ENCODE measurements at places on chromosomes 12 and 14.

DNA sequence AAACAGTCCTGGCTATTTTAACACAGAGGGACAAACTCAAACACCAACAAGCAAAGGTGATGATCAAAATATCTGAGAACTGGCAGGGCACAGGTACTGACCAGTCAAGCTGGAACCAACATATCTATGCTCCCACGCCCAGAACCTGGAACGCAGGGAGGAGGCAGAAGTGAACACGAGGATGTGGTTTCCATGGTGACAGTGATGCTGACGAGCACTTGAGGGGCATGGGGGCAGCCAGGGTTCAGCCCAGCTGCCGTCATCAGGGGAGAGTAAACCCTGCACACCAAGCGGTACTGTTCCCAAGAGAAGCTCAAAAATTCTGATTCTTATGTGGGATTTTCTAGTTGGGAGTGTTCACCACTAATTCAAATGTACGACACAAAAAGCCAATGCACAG, 113.6 kb upstream of the SFSWAP start:
- no peak for DNase-seq

- no peak for DNase-seq
Observed at GRCh38 chr12:115632308-115632707, 645.2 kb downstream of the MED13L start.

GRCh38 chr14:58060077-58060476, 91.9 kb downstream of the ARMH4 start:
- DNase-seq: no peak

GRCh38 chr14:83856334-83856733, 1673.6 kb upstream of the FLRT2 start:
- DNase-seq: no peak

GRCh38 chr12:3098436-3098835, 21.3 kb downstream of the TSPAN9 start:
- DNase-seq: no peak

DNA sequence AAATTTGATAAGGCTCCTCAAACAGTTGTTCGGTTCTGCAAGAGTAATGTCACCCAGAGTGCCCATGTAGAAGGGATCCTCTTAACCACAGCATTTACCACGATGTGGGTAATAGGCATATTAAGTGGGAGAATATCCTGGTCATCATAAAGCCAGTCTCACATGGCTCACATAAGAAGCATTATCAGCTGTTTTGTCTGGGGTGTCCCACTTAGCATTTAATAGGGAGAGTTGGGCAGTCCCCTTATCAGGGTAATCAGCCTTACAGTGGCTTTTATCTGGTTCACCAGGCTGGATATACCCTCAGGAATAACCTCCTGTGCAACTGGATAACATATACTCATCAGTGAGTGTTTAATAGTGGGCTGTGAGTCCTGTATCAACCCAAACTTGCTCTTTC, 12.9 kb upstream of the TMEM263 start:
- DNase-seq: no peak

DNA sequence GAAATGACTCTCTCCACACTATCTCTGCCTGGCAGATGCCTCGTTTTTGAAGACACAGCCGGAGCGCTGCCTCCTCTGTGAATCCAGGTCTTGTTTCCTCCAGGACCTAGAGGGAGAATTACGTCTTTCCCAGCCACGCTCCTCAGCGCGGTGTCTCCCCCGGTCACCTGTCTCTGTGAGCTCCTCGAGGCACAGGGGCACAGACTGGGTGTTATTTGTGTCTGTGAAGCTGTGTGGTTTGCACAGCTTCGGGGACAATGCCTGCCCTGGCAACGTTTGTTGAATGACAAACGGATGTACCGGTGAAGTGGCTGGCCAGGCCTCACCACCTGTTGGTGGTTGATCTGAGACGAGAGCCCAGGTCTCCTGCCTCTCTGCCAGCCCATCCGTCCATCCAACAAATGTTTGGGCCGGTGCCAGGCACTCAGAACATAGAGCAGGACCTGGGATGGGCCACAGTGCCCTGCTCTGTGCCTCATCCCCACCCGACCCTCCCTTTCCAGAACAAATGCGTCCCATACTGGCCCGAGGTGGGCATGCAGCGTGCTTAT, 6.1 kb downstream of the PTPN6 start:
- no peak for DNase-seq

GRCh38 chr14:102071283-102071998, 15.4 kb downstream of the HSP90AA1 start:
- peak; percentile 58 for DNase-seq

GRCh38 chr14:99134516-99135046, 137.4 kb downstream of the BCL11B start:
- no peak for DNase-seq

- peak; percentile 62 for DNase-seq
Observed at GRCh38 chr12:127293507-127294310, 973.3 kb upstream of the TMEM132C start.

DNA sequence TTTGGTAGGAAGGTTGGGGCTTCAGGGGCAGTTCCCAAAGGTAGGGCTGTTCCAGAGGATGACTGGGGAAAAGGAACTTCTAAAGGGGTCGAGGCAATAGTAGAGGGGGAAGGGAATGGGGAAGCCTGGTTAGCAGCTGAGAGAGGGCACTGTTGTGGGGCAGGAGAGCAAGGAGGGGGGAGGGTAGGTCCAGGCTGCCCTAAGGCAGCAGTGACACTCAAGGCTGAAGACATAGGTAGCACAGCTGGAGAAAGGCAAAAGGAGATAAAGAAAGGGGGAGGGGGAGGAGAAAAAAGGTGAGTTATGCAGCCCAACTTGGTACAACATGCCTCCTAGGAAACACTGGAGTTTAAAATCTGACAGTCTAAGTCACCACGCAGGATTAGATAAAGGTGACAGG, 3.9 kb downstream of the NACA start:
- DNase-seq: no peak

DNA sequence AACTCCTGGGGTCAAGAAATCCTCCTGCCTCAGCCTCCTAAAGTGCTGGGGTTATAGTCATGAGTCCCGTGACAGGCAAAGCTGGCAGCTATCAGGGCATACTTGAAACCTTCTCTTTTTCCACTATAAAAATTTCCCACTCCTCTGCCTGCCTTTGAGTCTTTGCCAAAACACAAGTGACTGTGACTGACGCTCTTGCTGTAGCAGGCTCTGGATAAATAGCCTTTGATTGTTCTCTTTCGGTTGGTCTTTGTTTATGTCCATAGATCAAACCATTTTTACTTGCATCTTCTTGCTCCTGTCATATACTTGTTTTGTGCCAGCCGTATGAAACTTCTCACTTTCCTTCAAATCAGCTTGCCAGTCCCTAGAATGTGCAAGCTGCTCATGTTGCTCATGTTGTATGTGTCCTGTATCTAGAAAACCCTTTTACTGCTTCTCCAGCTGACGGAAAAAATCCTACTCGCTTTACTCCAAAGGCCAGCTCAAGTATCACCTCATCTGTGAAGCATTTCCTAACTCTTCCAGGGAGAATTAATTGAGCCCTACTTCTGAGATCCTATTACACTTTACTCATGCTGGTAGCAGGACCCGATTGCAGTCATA, 73.1 kb downstream of the RESF1 start:
- no peak for DNase-seq

GRCh38 chr14:88417594-88417993, 32.1 kb downstream of the SPATA7 start:
- no peak for DNase-seq

DNA sequence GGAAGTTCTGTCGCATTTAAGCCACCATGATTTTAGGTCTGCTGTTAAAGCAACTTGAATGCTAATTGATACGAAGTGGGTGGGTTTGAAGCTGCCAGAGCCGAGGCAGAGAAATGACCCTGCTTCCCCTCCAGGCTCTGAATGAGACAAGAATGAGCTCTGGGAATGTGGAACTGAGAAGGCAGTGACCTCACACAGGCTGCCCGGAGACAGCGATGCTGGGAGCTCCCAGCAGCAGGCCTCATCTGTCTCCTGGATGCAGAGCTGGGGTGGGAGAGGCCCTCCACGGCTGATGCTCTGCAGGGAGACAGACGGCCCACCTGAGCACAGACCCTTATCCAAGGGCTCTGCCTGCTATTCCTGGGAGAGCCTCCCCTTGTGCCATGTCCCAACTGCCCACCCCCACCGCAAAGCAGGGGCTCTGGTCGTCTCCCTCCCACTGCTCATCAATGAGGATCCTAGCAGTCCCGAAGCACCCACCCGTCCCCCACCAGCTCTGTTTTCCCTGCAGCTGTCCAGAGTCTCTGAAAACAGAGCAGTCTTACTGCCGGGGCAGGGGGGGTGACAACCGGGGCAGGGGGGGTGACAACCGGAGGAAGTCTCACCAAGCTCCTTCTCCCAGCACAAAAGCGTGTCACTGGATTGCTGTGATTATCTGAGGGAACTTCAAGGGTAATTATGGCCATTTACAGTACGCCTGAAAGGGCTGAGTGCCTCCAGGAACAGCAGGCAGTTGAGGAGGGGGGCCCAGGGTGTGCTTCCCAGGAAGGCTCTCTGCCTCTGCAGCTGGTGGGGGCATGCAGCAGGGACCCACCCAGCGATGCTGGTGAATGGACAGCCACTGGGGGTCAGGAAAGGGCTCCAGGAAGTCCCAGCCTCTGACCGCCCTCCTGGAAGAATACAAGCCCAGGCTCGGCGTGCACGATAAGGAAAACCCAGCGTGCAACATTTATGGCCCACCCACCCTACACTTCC, 67.8 kb downstream of the CHGA start:
- DNase-seq: no peak

DNA sequence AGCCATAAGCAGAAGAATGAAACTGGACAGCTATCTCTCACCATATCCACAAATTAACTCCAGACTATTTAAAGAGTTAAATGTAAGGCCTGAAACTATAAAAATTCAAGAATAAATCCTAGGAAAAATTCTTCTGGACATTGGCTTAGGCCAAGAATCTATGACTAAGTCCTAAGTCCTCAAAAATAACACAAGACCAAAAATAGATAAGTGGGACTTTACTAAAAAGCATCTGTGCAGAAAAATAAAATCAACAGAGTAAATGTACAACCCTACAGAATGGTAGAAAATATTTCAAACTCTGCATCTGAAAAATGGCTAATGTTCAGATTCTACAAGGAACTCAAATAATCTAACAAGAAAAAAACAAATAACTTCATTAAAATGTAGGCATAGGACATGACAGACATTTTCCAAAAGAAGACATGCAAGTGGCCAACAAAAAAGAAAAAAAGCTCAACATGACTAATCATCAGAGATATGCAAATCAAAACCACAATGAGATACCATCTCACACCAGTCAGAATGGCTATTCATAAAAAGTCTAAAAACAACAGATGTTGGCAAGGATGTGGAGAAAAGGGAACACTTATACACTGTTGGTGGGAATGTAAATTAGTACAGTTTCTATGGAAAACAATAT, 61.0 kb upstream of the PPFIA2 start:
- DNase-seq: no peak

- no peak for DNase-seq
Observed at GRCh38 chr12:6426882-6427671, 17.7 kb upstream of the CD27 start.

GRCh38 chr12:121800694-121801594, 2.9 kb upstream of the SETD1B start:
- DNase-seq: peak; percentile 84

DNA sequence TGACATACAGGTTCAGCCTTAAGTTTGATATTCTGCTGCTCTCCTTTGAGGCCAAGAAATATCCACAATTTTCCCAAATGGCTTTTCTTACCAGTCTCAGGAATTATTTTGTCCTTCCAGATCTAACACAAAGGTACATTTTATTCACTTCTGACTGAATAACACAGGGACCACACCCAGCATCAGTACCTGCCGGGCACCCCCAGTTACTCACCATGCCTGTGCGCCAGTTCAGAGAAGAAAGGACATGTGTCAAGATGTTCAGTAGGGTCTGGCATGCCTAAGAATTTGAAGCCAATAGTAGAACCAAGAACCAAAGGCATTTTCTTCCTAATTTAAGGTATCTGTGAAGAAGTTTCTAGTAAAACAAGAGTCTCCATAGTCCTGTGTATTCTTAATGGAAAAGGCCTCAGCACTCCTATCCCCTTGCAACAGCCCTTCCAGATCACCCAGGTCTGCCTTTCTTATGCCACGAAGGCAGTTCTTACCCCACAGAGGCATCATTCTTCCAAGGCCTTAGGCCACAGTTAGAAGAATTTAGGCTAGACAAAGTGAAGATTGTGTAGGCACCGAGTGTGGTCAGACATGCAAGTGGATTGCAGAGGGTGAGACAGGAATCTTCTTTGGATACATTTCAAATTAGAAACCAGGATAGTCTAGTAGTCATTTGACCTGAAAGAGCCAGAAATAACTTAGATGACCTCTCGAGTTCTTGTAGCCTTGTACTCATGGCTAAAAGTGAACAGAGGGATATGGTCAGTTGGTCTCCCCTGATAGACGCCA, 140.1 kb upstream of the HIF1A start:
- no peak for DNase-seq

- DNase-seq: no peak
Observed at GRCh38 chr12:91346827-91347226, 164.2 kb upstream of the DCN start.

- DNase-seq: peak; percentile 76
Observed at GRCh38 chr12:53952871-53953734, 1.6 kb upstream of the HOXC12 start.

GRCh38 chr12:110689281-110690126, 589 bp upstream of the HVCN1 start:
- DNase-seq: no peak

DNA sequence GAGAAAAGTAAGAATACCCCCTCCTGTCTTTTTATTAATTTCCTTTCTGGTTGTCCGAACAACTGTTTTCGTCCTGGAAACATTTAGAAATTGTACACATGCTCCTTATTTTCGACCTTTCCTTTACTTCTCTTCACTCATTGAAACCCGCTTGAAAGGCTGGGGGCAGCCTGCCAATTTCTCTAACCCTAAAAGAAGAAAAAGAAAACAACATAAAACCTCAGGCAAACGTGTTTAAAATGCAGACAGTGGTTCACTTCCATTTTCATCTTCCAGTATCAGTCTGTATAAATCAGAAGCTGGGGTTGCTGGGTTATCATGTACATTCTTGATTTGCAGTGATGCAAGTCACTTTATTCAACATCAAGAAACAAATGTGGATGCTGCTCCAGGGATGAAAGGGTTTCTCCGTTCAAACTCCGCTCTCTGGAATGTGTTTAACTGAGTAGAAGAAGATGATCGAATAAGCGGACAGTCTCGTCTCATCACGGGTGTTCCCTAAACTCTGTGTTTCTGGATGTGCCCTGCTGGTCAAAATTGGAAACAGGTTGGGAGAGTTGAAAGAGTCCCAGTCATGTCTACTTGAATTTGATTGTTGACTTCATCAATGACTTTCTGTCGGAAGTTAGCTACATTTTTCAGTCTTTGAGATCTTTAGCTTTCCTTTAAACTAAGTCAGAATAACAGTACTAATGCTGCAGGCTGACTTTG, 1042.2 kb downstream of the BCL11B start:
- DNase-seq: no peak

DNA sequence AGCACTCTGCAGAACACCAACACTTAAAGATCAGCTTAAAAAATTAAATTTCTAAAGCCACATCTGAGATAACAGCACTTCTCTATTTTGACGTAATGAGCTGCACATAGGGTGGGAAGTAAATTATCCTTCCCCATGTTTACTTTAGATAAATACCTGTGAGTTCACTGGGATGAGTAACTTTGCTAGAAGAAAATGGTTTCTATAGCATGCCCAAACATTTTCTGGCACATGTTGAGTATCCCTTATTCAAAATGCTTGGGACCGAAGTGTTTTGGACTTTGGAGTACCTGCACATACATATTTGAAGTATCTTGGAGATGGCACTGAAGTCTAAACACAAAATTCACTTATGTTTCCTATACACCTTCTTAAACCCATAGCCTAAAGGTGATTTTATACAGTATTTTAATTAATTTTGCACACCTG, 6.6 kb downstream of the SLC38A2 start:
- no peak for DNase-seq

All from LoVo (cell line).